GM12865 (cell line): ENCODE measurements at places on chromosomes 5 and 9.

- DNase-seq: no peak
Observed at GRCh38 chr9:112841261-112841660, 49.4 kb downstream of the SLC46A2 start.

DNA sequence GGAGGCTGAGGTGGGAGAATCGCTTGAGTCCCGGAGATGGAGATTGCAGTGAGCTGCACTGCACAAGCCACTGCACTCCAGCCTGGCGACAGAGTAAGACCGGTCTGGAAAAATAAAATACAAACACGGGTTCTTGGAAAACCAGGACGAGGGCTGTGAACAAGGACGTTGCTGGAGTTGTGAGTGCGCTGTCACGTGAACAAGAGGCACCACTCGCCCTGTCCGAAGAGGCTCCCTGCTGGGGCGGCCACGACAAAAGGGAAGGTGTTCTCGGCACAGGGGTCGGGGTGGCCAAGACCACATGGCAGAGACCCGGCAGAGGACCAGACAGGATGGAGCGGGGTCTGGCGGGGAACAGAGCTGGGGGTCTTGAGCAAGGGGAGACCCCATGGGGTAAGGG lies 30.6 kb upstream of the UBAC1 start:
- DNase-seq: no peak

- DNase-seq: no peak
Observed at GRCh38 chr5:113059232-113060040, 82.8 kb downstream of the DCP2 start.

DNA sequence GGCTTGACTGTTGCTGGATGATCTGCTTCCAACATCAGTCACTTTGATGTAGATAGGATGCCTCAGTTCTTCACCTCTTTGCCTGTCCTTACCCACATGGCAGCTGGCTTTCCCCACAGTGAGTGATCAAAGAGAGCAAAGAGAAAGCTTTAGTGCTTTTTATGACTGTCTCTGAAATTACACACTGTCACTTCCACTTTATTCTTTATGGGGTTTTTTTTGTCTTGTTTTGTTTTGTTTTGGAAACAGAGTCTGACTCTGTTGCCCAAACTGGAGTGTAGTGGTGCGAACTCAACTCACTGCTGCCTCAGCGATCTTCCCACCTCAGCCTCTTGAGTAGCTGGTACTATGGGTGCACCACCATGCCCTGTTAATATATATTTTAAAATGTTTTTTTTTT lies 32.4 kb upstream of the C5orf24 start:
- DNase-seq: peak; percentile 51
